GF-D8 (cell line): ENCODE measurements at places on chromosomes 2 and 18.

GRCh38 chr2:137367361-137367760 is 596.9 kb upstream of the HNMT start:
- DNase-seq: no peak

- no peak for DNase-seq
Observed at GRCh38 chr2:138433995-138434951, 67.3 kb upstream of the SPOPL start.

GRCh38 chr2:175383286-175383685 is 201.8 kb upstream of the ATP5MC3 start:
- DNase-seq: no peak

DNA sequence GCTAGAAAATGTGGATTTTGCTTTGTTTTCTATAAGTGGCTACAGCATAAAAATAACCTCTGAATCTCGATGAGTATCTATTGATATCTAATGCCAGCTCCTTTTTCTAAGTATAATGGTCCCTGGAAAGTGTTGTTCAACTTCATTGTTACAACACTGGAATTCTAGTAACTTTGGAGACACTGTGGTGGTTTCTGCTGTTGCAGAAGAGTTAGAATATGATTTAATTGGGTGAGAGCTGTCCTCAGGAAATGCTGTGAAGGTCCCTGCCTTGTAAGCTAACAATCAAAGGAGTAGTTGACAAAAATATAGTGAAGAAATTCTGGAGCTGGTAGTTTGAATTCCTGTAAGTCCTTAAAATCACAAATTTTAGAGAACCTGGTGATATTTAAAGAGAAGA is 62.1 kb downstream of the C18orf63 start:
- peak; percentile 92 for DNase-seq

DNA sequence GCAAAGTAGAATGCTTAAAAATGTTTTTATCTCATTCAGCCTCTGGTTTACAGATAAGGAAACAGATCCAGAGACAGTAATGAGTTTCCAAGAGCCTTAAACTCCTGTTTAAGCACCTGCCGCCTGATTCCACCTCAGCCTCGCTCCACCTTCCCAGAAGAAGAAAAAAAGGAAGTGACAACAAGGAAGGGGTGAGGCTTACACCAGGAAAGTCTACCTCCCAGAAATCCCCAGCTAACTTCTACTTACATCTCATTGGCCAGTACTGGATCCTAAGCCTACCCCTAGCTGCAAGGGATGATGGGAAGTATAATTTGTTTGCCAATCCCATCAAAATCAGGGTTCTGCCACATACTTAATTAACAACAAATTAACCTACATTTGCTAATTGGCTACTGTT is 15.3 kb upstream of the ARID5A start:
- DNase-seq: no peak

- DNase-seq: peak; percentile 51
Observed at GRCh38 chr18:79260510-79260909, 135.2 kb upstream of the NFATC1 start.

GRCh38 chr2:31736695-31737454 is 156.1 kb upstream of the SRD5A2 start:
- DNase-seq: no peak

DNA sequence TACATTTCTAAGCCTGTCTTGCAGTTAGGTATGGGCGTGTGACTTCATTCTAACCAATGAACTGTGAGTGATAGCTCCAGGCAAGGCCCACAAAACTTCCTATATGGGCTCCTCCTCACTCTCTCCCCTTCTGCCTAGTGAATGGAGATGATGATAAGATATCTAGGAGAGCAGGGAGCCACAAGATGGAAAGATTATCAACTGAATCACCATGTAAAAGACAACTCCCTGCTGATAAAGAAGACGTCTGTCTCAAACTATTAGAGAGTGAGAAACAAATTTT is 237.1 kb downstream of the GPD2 start:
- DNase-seq: no peak

DNA sequence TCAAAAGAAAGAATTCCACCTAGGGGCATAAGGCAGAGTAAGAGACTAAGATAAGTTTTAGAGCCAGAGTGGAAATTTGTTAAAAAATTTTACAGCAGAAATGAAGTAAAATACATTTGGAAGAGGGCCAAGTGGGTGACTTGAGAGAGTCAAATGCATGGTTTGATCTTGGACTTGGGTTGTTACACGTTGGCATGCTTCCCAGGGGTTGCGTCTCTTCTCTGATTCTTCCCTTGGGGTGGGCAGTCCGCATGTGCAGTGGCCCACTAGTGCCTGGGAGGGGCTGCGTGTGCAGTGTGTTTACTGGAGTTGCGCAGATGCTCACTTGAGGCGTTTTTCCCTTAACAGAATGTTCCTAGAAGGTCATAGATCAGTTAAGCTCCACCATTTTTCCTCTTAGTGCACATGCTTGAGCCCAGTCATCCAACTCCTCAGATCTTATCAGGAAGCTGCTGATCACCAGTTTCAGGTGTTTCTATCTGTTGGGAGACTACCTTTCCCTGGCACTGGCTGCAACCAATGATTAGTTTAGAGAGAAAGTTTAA is 13.1 kb downstream of the SEH1L start:
- DNase-seq: no peak

DNA sequence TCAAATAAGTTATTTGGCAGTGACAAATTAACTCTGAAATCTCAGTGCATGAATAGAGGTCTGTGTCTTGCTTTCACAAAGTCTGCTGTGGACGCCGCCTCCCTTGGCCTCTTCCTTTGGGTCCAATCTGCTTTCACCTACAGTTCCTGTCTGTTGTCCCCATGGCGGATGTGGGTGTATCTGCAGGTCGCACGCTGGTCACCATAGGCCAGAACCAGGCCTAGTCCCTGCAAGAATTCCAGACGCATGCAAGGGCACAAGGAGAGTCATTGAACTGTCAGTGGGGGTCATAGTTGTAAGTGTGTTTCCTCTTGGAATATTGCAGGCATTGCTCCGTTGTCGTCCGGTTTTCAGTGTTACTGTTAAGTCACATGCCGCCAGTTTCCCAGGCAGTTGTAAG is 7.4 kb downstream of the SOCS6 start:
- no peak for DNase-seq

- no peak for DNase-seq
Observed at GRCh38 chr2:230765611-230766300, 53.1 kb downstream of the CAB39 start.

DNA sequence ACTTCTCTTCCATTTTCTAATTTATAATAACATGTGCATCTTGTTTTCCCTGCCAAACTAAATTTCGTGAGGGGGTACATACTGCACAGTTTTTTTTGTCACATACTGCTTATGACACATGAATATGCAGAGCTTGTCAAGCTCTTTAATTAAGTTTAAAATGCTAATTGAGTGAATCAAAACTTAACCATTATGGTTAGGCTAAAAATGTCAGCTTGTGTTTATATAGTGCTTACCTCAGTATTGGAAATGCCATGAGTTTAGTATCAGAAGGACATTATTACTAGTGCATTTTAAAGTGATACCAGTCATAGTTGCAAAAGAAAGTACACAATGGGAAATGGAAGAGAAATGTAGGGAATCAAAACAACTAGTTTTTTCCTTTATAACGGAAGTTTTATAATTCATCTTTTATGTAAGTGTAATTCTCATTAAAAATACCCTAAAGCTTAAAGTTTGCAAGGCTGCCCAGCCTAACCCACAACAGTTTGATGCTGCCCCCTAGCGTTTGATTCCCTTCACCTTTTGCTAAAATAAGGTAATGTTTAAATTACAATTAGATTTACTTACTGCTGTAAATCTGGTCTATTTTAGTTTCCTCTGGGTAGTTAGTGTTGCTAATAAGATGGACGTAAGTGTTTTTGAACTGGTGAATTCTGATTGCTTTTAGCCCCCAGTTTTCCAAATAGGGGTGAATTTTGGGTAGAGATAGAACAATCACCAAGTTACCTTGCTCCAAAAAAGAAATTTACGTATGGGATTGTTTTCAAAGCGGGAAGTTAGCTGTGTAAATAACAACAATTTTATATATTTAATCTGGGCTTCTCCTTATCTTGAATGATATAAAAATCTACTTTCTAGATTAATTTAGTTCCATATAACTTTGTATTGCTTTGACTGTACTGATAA is 3.2 kb downstream of the SLC39A10 start:
- peak; percentile 63 for DNase-seq

DNA sequence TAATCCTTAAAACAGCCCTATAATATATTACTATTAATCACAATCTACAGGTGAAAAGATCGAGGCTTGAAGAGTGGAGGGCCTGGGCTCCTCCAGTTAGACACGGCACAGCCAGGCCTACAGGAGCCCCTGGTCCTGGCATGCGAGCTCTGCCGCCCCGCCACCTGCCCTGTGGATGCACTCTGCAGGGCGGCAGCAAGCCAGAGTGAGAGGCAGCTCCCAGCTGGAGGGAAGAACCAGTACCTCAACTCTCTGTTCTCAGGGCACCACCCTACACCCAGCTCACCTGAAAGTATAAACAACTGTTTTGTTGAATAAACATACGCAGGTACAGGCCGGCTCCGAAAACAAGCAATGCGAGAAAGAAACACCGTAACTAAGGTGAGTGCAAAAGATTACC is 34.6 kb downstream of the EIPR1 start:
- DNase-seq: no peak

DNA sequence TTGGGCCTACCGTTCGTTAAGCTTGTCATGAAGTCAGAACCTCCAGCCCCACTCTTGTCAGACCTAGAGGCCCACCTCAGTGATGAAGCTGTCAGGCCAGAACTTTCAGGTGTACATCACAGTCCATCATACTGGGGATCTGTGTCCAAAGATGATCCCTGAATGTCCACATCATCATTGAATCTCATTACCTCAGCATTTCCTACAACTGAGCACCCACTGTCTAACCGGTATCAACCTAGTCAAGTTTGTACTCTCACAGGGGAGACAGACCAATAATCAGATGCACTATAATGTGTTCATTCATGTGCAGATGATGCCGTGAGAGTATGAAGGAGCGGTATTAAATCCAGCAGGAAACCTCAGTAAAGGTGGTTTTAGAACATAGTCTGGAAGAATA is 36.3 kb upstream of the EHBP1 start:
- DNase-seq: no peak

DNA sequence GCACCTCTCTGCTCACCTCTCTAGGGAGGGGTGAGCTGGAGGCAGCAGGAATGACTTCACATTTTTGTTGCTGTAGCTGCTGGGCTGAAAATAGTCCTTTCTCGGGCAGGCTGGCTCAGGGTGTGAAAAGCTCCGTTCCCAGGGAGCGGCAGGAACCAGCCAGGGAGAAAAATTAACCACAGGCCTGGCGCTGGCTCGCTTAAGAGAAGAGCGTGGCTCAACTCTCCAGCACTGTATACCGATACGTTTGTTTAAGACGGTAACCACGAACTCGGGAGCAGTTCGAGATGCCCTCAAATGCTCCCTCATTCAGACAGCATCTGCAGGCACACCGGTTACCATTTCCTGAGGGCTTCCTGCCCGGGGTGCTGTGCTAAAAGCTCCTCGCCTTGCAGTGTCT is 129.6 kb downstream of the CELF4 start:
- DNase-seq: no peak

DNA sequence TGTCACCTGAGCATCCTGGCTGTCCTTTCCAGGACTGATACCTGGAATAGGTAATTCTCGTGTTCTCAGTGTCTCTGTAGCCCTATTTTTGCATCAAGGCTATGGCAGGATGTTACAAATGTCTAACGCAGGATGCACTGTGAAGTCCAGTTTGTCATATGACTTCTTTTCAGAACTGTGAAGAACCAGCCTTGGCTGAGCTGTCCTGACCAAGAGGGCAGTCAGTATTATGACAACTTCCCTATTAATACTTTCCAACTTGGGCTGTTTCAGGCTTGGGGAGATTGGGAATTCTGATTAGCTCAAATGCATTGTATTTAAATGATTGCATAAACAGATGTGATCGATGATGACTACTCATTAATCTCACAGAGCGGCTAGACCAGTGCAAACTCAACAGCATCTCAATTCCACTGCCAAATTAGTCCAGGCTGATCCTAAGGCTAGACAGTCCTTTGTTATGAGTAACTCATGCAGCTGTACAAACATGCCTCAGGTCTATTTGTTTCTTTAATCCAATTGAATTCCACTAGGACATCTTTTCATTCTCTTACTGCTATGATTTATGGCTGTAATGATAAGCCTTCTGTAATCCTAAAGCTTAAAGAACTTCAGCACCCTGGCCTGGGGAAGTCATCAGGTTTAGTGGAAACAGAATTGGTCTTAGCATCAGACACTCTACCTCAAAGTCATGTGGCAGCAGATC is 331.6 kb downstream of the KCNS3 start:
- no peak for DNase-seq

DNA sequence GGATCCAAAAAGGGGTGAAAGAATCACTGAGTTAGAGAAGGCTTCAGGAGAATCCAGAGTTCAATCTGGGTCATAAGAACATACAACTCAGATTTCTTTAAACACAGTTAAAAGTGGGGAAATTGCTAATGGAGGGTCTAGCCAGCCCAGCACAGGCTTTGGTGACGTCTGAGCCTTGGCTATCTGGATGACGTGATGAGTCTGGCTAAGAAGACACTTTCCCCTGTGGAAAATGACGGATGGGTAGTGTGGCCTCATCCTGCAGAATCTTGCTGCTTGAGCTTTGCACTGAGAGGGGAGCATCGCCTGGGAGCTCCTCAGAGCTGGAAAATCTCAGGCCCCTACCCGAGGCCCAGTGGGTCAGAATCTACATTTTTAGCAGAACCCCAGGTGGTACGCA is 19.2 kb downstream of the EDAR start:
- no peak for DNase-seq

GRCh38 chr2:10036095-10036884 is 7.1 kb upstream of the KLF11 start:
- peak; percentile 3 for DNase-seq

- no peak for DNase-seq
Observed at GRCh38 chr18:62914871-62915392, 199.6 kb downstream of the PHLPP1 start.

DNA sequence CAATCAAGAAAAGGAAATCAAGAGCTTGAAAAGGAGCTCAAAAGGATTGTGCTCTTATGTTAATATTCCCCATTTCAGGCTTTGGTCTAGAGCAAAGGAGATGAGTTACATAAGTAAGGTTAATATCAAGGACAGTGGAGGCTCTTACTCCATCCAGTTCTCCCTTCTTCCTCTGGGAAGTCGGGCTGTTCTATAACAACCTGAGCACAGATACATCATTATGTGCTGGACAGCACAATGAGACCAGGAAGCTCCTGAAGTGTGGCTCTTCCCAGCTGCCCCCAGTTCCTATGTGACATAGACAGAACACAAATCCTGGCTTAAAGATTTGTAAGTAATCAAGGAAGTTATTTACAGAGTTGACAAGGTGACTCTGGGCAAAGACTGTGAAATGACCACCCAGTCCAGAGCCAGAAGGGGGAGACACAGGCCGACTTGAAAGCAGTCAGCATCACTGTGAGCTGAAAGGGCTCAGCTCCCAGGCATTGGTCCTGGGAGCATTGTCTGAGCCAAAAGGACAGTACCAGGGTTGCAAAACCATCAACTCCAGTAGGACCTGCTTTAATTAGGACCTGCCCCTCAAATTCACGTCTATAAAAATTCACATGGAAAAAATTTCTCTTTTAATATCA is 917.6 kb upstream of the ACVR2A start:
- no peak for DNase-seq

GRCh38 chr2:236969767-236970655 is 115.7 kb upstream of the COPS8 start:
- DNase-seq: no peak
